ENCODE measurements at places on chromosomes 7 and 10.

- no peak for DNase-seq
These were observed 111.1 kb downstream of the CPED1 start for GRCh38 chr7:121099572-121099971.

GRCh38 chr10:60114765-60115586 lies 208.6 kb upstream of the CCDC6 start:
- no peak for DNase-seq

- no peak for DNase-seq
These were observed 40.4 kb downstream of the BAIAP2L1 start for GRCh38 chr7:98360221-98361130.

DNA sequence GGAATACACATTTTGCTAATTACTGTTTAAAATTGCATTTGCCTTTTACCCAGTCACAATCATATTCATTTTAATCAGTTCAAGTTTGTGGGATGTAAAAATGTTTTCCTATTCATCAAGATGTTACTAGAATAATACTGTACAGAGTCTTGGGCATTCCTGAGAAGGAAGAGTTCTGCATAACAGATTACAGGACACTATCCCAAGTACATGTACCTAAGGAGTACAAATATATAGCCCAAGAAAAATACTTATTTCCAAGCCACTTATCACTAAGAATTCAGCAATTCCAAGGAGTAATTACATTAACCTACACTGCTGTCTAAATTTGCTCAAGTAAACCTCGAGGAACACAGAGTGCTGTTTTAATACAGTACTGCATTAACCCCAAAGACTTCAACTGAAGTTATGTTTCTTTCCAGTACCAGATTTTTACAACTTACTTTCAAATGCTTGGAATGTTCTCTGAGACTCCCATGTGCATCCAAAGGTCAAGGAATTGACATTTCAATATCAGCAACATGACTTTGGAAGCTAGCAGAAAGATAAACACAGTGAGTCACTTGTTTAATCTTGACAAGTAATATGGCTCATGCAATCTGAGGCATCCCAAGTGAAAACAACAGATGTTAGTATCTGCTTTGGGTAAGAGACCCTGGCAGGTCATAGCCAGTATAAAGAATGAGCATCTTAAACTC lies 125.4 kb upstream of the BET1 start:
- no peak for DNase-seq

- DNase-seq = no peak
These were observed 69.9 kb upstream of the MRLN start for GRCh38 chr10:59823111-59823510.

- no peak for DNase-seq
These were observed 50.7 kb downstream of the ODAD2 start for GRCh38 chr10:27948186-27948585.

- DNase-seq = no peak
These were observed 84.3 kb upstream of the ATP6V0A4 start for GRCh38 chr7:138882249-138882648.

DNA sequence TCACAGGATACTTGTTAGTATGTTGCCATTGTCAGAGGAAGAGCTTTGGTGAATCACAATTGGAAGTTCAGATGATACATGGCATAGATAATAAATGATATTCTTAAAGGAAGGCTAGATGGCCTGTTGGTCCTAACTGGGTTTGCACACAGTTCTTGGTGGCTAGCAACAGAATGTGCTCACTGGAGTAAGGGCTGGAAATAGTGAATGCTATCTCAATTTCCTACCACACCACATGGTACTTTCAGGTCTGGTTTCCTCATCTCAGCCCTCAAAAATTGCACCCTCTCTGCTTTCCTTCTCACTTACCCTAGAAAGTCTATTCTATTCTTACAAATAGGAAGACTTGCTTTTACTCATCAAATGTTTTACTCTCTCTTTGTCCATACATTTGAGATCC lies 622.5 kb downstream of the ANKRD7 start:
- DNase-seq = no peak

DNA sequence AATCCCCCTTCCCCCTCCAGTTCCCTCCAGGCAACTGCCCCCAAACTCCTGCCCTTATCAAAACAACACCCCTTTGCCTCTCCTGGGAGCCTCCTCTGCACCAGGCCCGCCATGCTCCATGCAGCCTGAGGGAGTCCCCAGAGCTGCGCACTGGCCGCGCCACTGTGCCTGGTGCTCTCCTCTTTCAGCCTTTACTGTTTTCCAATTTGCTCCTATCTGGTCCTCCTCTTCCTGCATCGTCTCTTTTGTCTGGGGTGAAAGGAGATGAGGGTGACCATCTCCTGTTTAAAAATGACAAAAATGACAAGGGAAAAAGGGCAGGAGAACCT lies 165.8 kb upstream of the ADCY1 start:
- DNase-seq = no peak

DNA sequence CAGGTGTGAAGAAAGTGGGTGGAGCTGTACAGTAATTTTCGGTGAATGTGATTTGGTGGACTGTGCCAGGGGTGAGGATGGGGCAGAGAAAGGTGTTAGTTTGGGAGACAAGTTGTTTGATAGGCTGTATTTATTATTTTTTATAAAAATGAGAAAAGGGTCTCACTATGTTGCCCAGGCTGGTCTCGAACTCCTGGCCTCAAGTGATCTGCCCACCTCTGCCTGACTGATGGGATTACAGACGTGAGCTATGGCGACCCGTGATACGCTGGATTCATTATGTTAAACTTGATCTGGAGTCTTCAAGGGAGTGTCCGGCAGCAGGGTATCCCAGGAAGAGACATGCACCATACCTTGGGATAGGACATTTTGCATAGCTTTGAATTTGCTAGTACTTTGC lies 1.3 kb downstream of the KAT6B start:
- DNase-seq = no peak
